H9 (cell line): ENCODE measurements at places on chromosomes 5 and 9.

DNA sequence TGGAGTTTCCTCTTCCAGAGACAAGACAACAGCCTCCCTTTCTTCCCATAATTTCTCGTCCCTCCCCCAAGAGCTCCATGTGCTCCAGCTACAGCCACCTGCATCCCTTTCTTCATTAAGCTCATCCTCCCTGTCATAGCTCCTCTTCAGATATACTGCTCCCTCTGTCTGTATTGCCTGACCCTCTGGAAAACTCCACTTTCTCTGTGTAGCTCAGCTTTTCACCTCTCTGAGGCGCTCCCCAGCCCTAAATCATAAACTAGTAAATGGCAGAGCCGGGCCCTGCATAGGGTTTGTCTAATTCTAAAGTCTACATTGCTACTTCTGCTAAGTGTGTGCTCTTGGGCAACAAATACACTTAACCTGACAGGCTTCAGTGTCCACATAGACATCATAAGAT is 8.8 kb upstream of the PLIN2 start:
- no peak overlapping the region for H3K4me3 ChIP-seq
- no peaks in the 10 kb centered on the region for H3K4me1 ChIP-seq
- H3K36me3 ChIP-seq, result no peaks in the 10 kb centered on the region
- DNase-seq, result no peak
- H3K27ac ChIP-seq, result no peak overlapping the region

DNA sequence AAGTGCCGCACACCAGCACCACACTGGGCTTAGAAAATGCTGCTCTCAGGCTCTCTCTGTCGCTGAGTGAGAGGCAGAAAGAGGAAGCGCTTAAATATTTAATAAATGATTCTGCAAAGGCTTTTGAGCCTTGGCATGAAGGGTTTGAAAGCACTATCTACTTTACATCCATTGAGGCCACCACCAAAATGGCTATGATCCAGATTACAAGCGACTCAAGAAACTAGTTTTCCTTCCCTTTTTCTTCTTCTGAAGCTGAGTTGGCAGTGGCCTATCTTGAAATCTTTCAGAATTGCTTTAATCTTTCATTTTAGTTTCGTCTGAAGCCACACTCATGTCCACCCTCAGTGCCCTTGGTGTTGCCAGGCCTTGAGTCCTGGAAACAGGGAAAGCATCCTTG is 59.5 kb downstream of the EBF1 start:
- no peak overlapping the region for H3K27ac ChIP-seq
- H3K4me1 ChIP-seq, result no peaks in the 10 kb centered on the region
- no peak overlapping the region for H3K4me3 ChIP-seq
- no peak for DNase-seq
- H3K27me3 ChIP-seq, result no peaks in the 10 kb centered on the region

DNA sequence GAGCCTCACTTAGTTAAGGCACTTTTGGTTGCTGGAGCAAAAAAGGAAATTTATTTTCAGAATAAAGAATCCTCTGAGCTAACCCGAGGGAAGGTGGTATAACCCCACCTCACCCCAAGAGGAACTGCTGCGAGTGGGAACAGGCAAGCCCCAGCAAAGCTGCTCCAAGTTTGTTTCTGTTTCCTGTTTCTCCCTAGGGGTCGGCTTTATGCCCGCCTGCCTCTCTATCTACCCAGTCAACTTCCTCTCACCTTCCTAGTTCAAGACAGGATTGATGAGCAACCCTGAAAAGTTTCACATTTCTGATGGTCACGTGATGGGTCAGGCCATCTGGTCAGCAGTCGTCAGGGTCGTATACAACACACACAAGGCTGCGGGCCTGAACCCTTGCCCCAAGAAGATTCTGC is 31.1 kb downstream of the TRIO start:
- no peaks in the 10 kb centered on the region for H3K36me3 ChIP-seq
- H3K27ac ChIP-seq, result peak overlapping the region; percentile 45
- no peaks in the 10 kb centered on the region for H3K27me3 ChIP-seq
- H3K4me1 ChIP-seq, result peaks cover 15% of the 10 kb centered on the region; the same call in 1 of the 2 replicates

GRCh38 chr5:5483880-5484598 is 61.6 kb downstream of the ICE1 start:
- H3K27me3 ChIP-seq, result no peaks in the 10 kb centered on the region
- no peak for DNase-seq
- H3K27ac ChIP-seq, result no peak overlapping the region
- no peaks in the 10 kb centered on the region for H3K4me1 ChIP-seq

GRCh38 chr5:100313657-100314056 is 221.5 kb upstream of the FAM174A start:
- no peak overlapping the region for H3K4me3 ChIP-seq
- no peaks in the 10 kb centered on the region for H3K4me1 ChIP-seq
- no peak for DNase-seq
- H3K27me3 ChIP-seq, result no peaks in the 10 kb centered on the region
- no peak overlapping the region for H3K27ac ChIP-seq
- H3K36me3 ChIP-seq, result no peaks in the 10 kb centered on the region

- H3K4me3 ChIP-seq, result no peak overlapping the region
- H3K36me3 ChIP-seq, result no peaks in the 10 kb centered on the region
- DNase-seq, result no peak
- no peaks in the 10 kb centered on the region for H3K4me1 ChIP-seq
Measured at GRCh38 chr5:93331241-93331640, 249.8 kb downstream of the NR2F1-AS1 start.
